Kidney glomerular epithelial cell (primary cell): ENCODE measurements at places on chromosomes 16 and 17.

- no peak for DNase-seq
These were observed 11.2 kb downstream of the CYB5D2 start for GRCh38 chr17:4154201-4154600.

GRCh38 chr17:32596628-32597027, 109.8 kb downstream of the CDK5R1 start:
- no peak for DNase-seq

DNA sequence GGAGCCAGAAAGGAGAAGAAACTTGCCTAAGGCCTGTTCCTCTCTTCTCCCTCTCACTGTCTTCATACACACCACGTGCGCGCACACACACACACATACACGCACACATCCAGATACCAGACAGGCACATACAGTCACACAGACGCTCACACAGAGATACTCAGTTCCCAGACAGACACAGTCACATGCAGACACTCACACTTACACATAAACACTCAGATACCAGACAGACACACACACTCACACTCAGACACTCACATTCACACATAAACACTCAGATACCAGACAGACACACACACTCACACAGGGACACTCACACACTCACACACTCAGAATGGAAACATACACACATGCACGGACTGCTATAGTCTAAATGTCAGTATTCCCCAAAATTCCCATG, 24.1 kb upstream of the MMP2 start:
- no peak for DNase-seq

DNA sequence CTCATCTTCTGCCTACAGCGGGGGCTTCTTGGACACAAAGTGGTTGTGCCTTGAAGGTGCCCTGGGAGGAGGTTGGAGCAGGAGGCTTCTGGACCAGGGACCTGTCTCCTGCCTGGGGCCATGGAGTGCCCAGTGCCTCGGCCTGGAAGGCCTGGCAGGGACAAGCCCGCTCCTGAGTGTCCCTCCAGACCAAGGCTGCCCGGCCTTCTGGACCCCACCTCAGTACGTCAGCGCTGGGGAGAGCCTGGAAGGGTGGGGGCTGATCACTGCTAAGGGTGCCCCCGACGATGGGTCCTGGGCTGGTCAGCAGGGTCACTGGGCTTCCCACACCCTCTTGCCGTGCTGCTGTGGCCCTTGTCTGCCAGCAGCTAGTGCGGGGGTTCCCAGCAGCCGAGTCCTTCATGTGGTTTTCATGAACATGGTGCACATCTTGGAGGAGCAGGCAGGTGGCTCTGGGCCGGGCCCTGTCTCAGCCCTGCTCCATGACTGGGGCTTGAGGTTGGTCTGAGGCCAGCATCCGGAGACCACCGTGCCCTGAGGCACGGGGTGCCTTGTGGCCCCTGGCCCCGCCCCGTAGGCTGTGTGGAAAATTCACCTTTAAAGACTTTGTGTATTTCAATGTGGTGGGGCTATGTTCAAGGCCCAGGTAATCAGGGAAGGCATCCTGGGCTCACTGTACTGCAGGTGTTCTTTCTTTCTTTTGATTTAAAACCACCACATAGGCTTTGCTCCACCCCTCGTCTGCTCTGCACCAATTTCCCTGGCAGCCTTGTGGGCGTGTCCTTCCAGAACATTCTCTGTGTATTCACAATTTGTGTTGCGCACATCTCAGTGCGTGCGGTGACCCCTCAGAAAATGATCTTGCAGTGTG, 22.4 kb downstream of the MGRN1 start:
- no peak for DNase-seq

DNA sequence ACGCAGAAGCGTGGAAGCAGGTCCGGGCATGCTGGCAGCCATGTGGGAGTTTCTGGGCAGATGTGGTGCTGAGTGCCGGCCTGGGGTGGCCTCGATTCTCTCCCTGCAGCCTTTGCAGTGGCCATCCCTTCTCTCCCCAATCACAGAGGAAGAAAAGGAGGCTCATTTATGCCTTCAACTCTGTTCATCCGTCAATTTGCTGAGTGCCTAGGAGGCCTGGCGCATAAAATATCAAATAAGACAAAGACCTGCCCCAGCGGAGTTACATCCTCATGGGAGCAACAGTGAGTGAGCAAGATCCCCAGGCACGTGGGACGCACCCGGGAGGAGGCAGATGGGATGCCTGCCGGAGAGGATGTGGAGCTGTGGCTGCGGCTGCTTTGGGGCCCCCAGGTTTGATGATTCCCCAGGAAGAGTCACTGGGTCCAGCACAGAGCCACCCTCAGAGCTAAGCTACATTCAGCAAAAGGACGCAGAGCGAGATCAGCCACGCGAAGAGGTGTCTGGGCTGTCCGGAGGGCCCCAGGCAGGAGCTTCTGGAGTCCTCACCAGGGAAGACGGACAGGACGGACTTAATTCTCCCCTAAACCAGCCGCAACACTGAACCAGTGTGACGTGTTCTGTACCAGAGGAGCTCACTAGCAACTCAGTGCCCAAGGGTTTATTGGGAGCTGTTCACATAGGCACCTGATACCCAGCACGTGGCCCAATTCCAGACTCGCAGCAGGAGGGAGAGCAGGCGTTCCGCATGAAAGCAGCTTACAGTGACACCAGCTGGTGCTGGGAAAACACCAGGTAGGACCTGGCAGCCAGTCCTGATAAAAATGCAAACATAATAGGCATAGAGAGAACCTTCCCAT, 11.3 kb downstream of the CA5A start:
- DNase-seq, result peak; percentile 67

DNA sequence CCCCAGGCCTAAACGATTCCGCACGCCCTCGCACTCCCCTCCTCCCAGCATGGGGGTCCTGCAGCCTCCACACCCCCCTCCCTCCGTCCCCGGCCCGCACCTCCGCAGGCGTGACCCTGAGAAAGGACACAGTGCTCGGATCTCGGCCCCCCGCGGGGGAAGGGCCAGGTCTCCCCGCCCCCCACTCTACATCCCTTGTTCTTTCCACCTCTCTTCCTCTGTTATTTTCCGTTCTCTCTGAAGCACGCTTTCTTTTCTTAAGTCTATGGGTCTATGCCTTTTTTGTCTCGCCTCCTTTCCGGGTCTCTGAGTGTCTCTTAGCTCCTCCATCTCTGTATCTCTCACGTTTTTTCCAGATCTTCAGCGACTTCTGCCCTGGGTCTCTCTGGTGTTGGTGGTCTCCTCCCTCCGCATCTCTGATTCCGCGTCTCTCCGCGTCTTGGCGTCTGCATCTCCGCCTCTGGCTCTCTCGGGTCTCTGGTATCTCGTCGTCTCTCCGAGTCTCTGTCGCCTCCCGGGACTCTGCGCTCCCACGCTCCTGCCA, 2.1 kb upstream of the HES7 start:
- no peak for DNase-seq

- no peak for DNase-seq
These were observed 2.2 kb downstream of the MT3 start for GRCh38 chr16:56591377-56592060.

GRCh38 chr17:52136166-52136565, 22.3 kb downstream of the CA10 start:
- DNase-seq, result no peak

DNA sequence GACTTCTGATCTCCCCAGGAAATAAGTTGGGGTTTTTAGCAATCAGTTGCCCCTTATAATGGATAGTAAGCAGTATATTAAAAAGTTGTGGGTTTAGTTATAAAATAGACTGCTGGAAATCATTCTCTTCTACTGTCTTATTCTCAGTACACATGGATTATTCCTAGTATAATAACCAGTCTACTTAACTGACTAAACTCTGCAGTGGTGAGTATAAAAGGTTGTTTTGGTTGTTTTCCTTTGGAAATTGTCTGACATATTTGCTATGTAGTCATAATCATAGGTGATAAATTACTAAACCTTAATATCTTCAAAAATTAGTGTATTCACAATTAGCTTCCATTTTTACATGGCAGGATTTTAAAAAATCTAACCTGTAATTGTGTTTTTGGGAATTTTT, 31.4 kb downstream of the CTCF start:
- DNase-seq, result no peak

GRCh38 chr17:44076716-44077594, 6.4 kb downstream of the G6PC3 start:
- no peak for DNase-seq

DNA sequence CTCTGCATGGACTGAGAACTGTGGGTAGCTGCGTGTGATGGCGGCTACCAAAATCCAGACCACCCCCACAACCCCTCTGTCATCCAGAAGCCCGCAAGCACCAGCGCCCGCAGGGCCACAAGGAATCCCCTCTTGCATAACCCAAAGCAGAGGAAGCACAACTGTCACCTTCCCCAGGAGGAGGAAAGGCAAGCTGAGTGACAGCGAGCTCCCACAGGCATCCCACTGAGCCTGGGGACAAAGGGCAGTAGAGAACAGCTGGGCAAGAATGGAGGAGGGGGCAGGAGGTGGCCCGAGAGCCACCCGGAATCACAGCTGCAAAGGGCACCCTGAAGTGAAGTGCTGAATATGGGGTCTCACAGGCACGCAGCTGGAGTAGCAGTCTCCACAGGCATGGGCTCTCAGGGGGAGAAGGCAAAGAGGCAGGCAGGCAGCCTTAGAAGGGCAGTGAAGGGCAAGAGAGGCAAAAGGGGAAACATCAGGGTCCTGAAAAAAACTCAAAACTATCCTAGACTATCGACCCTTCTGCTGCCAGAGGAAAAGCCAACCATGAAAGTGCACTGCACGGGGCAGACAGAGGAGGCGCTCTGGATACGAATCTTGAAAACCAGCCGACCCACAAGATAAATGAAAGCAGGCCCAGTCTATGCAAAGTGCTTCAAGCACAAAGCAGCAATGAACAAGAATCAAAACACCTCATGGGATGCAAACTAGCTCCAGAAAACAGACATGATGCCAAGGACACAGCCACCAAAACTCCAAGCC, 17.1 kb downstream of the USP36 start:
- no peak for DNase-seq

DNA sequence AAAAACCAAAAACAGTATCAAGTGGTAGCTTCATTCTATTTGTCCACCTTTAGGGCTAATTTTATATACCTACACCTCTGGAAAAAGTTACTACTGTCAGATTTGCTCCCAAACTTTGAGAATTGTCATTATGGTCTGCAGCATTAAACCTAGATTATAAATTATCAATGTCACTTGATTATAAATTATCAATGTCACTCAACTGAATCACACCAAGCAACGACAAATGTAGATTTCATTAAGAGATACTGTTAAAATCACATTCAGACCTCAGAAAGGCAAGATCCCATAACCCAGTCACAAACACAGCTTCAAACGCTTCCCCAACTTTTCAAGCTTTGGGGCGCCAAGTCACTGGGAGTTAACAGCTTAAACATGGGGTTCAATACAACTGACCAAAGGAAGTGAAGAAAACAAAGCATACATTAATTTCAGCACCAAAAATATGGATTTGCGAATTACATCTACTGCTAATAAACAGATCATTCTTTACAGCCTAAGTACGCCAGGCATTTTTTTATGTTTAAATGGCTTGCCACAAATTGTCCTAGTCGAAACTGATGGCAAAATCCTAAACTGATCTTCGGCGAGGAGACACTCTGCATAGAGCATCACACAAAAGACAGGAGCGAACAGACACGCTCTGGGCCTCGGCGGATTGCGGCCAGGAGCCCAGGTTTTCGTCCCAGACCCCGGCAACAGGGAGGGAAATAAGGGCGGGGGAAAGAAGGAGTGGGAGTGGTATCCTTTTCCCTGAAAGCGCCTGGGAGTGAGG, 981 bp downstream of the GLG1 start:
- DNase-seq, result peak; percentile 58
